ENCODE measurements at places on chromosomes 1 and 21.

DNA sequence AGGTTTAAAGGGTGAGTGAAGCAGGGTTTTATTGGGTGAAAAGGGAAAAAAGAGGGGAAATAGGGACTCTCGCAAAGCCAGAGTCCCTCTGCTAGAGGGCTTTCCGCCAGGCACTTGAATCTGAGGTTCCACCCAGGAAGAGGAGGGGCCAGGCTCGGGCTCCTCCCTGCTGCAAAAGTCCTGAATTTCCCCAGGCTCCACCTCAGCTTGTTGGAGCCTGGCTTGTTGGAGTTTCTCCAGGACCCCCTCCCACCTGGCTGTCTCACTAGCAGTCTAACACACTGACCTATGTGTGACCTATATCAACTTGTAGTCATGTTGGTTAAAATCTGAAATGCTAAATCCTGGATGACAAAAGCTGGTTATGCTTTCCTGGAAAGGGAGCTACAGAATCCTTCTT is 25.5 kb downstream of the GBP2 start:
- no peak for DNase-seq

- no peak for DNase-seq
Measured at GRCh38 chr1:11684070-11684469, 3.1 kb upstream of the MAD2L2 start.

GRCh38 chr1:150981177-150981804 is 801 bp upstream of the ANXA9 start:
- DNase-seq, result no peak

DNA sequence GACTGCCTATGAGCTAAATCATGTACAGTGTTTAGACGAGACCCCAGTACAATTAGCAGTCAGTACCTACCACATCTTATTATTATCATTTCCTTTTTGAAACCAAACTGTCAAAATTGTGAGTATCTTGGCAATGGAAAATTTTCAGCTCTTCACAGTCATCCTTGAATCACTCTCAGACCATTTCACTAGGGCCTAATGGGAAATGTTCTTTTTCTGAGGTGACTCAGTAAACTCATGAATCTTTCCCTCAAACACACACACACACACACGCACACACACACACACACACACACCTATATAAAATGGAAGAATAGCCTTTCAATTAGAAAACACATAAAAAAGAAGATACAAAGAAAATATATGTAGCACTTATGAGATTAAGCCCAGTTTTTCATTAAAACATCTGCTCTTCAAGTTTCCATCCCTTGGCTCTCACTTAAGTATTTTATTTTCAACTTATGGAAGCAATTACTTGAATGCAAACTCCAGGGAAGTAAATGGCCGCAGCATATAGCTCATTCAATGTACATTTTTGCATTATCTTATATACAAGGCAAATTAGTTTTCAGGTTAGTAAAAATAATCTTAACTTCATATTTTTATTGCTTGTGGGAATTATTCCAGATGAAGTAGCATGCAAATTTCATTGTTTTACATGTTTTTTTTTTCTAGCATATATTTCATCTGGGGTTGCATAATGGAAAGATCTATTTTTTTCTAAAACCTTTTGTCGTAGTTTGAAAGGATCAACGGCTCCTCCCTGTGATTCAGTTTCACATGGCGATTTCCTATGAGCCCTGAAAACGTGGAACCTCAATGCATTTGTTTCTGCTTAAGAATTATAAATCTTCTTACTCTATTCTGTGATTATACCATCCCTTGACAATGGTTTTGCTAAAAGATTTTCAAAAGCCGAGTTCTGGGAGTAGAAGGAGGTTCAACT is 46.3 kb upstream of the TMPRSS15 start:
- no peak for DNase-seq

DNA sequence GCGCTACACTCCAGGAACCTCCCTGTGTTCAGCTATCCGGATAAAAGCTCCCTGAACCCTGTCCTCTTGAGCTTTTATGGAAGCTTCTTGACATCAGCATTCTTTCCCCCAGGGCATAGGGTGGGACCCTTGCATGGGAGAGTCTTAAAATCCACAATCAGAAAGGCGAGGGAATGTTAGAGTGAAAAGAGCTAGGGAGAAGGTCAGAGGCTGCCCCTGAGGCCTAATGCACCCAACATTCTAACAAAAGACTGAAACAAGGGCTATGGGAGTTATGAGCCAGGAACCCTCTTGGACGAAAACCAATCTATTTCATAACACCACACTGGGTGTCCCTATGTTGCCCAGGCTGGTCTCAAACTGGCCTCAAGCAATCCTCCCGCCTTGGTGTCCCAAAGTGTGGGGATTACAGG is 36.7 kb downstream of the NEK2 start:
- DNase-seq, result no peak

DNA sequence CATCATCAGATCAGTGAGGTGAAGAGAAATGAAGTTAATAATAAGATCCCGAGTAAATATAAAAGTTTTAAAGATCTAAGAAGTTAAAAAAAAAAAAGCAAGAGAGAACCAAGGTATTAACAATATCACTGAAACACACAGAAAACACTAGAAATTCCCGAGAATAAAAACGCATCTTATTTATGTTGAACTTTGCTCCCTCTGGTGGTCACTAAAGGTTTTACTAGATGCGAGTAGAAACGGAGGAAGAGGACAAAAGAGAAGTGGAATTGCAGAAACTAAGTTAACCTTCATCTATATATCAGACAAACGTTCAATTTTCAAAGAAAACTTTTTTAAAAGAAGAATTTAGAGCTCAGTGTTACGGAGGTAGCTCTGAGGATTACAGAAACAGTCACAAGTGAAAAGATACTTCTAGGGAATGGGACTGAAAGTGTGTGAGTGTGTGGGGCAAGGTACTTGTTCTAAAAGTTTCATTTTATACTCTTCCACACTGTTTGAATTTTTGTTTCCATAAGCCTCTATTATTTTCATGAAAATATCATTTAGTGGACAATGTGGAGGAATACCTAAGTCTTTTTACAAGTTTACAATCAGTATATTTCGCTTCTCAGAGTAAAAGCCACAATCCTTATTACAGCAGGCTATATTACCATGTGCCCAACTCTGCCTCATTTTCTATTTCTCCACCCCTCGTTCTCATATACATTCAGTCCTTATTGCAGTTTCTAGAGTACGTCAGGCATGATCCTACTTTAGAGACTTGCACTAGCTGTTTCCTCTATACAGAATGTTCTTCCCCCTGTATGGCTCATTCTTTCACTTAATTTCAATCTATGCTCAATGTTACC is 19.7 kb downstream of the ACBD6 start:
- DNase-seq, result no peak

GRCh38 chr1:194342484-194343262 is 1156.3 kb upstream of the B3GALT2 start:
- DNase-seq, result no peak

DNA sequence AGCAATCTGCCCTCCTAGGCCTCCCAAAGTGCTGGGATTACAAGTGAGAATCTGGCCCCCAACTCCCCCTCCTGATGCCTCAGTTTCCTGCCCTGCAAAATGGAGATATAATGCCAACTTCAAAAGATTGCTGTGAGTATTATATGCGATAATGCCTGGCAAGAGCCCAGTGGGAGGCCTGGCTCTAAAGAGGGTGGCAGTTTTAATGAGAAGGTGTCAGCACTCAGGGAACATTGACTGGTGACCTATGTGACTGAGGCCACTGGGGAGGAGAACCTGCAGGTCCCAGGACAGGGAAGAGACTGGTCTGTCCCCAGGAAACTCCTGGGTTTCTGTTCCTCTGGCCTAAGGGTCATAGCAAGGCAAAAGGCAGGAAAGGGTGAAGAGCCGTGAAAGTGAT is 11.0 kb downstream of the HSPG2 start:
- DNase-seq, result no peak

- DNase-seq, result no peak
Measured at GRCh38 chr1:209727785-209728184, 23.1 kb downstream of the HSD11B1 start.

- no peak for DNase-seq
Measured at GRCh38 chr21:26732432-26733221, 112.6 kb downstream of the ADAMTS1 start.

DNA sequence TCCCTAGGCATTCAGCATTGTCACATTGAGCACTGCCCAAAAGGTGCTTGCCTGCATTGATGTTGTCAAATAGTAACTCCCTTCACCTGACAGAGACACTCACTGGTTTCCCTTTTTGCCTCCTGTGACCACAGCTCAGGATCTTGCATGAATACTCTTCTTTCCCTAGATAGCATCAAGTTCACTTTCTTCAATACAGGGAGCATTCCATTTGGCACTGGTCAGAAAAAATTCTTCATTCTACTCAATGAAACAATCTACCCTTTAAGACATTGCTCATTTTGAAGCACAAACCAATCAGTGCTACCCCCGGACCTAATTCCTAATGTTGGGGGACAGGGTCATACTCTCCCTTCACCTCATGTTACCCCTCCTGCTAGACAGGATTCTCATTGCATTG is 319.0 kb upstream of the SNX7 start:
- no peak for DNase-seq

DNA sequence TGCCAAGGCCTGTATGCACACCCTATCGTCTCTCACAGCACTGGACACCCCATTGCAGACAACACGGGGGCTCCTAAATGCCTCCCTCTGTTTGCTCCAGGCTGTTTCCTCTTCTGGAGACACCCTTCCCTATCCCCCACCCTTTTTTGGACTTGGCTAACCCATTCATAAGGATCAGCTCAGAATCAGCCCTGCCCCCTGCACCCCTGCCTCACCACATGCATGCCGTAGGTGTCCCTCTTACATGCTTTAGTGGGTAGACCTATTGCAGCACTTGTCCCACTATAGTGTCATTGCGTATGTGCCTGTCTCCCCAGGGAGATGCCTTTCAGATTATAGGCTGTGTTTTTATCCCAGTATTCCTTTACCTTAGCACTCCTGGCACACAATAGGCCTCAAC is 30.9 kb downstream of the OPTC start:
- DNase-seq, result no peak

- DNase-seq, result no peak
Measured at GRCh38 chr1:180028864-180029263, 74.3 kb downstream of the CEP350 start.

GRCh38 chr1:100972185-100972584 is 53.4 kb downstream of the DPH5 start:
- DNase-seq, result no peak

GRCh38 chr1:34412598-34413370 is 236.1 kb downstream of the C1orf94 start:
- DNase-seq, result no peak

DNA sequence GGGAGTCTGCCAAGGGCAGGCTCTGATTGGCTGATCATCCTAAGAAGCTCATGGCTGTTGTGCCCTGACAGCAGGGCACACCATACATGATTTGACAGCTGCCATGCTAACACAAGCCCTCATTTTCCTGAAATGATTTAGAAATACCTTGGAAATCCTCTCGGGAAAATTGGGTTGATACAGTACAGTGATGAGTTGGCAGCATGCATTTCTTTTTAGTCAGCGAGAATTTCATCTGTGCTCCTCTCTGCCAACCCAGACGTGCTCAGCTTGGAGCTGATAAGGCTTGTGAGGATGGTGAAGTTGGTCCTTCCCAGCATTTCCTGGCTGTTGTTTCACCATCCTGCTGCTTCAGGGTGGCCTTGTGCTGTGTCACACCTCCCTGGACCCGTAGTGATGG is 22.6 kb upstream of the KCNQ4 start:
- no peak for DNase-seq

DNA sequence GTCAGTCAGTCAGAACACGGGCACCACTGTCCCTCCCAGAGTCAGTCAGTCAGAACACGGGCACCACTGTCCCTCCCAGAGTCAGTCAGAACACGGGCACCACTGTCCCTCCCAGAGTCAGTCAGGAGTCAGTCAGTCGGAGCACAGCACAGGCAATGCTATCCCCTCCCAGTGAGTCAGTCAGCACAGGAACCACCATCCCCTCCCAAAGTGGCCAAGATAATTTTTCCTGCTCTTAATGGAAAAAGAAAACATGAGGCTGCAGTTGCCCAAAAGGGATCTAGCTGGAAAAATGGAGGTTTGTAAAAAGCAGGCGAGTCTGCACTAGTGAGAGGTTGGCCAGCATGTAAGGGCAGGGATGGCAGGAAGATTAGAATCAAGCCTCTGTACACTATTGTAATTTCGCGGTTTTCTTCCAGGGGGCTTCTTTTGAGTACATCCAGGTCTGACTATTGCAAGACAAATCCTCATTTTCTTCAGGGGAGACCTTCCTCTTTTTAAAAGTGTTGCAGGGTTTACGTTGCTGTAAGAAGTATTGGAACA is 213.8 kb downstream of the SIPA1L2 start:
- no peak for DNase-seq

GRCh38 chr1:24954022-24954421 is 23.9 kb upstream of the RUNX3 start:
- DNase-seq, result no peak

DNA sequence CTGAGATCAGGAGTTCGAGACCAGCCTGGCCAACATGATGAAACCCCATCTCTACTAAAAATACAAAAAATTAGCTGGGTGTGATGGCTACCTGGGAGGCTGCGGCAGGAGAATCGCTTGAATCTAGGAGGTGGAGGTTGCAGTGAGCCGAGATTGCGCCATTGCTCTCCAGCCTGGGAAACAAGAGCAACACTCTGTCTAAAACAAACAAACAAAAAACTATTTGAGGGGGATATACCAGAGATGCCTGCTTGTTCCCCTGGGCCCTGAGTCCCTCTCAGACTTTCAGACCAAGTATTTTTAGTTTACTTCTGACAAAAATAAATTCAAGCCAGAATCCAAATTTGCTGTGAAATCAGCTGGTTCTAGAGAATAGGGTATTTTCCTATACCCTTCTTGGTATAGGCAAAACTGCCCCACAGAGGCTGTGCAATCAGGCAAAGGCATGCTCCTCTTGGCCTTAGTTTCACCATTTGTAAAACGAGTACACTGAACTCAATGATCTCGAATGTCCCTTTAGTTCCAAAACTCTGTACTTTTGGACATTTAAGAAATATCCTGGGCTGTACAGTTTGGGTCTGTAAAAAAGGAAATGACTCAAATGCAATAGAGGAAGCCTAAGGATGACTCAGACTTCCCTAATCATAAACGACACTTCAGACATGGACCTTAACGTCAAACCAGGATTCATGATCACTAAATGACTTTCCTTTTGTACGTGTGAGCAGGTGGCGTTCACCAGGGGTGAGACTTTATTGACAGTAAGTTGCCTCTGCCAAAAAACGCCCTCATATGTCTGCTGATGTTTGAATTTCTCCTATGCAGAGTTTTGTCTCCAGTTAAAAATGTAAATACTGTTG is 16.1 kb downstream of the ENSA start:
- no peak for DNase-seq

GRCh38 chr21:28938726-28939125 is 54.0 kb downstream of the LTN1 start:
- no peak for DNase-seq

- no peak for DNase-seq
Measured at GRCh38 chr1:222555992-222556615, 8.2 kb upstream of the HHIPL2 start.

DNA sequence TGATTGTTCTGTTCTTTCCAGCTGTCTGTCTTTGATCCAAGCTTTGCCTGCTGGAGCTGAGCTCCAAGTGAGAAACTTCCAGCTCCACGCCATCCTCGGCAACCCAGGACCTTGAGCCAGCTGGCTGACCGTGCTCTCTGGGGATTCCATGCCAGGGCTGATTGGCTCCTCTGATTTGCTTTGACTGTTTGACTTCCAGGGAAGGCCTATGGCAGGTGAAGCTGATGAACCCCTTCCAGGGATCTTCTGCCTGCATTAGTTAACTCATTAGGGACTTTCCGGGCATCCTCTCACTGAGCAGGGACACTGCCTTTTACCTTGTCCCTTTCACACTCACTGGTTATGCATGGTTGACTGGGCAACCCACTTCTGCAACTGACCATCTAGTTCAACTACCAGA is 406.1 kb downstream of the RPS6KC1 start:
- no peak for DNase-seq

GRCh38 chr1:248757784-248758195 is 2.2 kb upstream of the LYPD8 start:
- DNase-seq, result no peak
